ENCODE measurements at places on chromosomes 5 and 9.

DNA sequence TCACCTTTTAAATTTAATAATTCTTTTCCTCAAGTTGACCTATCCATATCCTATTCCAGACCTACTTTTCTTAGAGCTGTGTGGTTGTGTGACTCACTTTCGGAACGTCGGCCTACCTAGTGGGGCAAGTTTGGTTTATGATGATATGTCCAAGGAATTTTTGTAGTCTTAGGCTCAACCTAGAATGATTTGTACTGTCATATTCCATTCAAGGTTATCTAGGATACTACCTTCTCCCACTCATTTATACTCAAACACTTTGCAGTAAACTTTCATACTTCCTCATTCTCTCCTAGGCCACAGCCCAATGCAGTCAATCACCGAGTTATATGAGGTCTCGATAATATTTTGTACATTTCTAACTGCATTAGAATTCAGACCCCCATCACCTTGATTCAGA is 61.9 kb downstream of the PIK3R1 start:
- DNase-seq: no peak

DNA sequence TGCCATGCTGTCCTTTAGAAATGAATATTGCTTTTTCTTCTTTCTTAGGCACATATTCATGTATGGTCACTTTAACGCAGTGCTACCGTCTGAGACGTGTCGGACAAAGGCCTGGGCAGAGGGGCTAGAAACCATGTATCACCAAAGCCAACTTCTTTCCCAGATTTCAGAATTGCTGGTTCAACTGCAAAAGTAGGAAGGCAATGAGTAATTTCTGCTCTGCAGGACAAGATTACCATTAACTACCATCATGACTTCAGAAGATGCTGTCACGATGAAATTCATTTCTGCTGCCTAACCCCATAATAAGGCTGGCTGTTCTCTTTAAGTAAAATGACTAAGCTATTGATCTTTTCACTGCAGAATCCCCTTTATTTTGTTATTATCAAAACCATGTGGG is 306.7 kb downstream of the PDE4D start:
- DNase-seq: no peak

GRCh38 chr5:32182463-32183063 is 8.4 kb upstream of the GOLPH3 start:
- DNase-seq: no peak

DNA sequence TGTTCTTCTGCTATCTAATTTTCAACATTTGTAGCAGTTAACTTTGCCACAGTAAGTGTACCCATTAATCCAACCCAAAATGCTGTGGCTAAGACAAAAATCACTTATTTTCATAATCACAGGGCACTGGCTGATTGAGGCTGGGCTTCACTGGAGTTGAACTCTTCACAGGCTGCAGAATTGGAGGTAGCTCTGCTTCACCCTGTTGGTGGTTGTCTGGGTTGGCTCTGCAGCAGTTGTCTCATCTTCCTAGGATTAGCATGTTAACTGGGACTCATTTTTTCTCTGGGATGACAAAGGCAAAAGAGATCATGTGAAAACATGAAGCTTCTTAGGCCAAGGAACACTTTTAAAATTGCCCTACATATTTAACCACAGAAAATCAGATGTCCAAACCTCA is 518.9 kb downstream of the TLR4 start:
- no peak for DNase-seq

GRCh38 chr9:99025616-99026270 is 79.2 kb upstream of the TGFBR1 start:
- DNase-seq: no peak

DNA sequence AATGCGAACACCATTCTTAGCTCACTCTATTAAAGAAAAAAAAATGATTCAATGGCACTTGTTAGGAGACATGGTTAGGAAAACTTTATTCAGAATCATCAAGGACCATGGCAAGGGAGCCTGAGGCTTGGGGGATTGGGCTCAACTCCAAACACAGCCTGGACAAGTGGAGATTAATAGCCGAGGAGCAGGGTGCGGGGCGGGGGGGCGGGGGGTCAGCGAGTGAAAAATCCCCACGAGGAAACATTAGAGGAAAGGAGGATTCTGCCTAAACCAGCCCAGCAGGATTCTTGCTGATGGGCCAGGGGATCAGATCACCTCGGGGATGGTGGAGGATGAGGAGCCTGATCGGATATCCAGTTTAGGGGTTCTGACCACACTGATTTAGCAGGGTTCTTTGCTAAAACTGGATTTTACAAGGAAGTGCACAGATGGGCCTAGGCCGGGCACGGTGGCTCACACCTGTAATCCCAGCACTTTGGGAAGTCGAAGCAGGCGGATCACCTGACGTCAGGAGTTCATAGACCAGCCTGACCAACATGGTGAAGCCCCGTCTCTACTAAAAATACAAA is 24.4 kb upstream of the FIBCD1 start:
- no peak for DNase-seq

GRCh38 chr9:134130503-134131375 is 5.1 kb upstream of the WDR5 start:
- DNase-seq: no peak

GRCh38 chr5:81751836-81752643 is 1.1 kb upstream of the SSBP2 start:
- no peak for DNase-seq

DNA sequence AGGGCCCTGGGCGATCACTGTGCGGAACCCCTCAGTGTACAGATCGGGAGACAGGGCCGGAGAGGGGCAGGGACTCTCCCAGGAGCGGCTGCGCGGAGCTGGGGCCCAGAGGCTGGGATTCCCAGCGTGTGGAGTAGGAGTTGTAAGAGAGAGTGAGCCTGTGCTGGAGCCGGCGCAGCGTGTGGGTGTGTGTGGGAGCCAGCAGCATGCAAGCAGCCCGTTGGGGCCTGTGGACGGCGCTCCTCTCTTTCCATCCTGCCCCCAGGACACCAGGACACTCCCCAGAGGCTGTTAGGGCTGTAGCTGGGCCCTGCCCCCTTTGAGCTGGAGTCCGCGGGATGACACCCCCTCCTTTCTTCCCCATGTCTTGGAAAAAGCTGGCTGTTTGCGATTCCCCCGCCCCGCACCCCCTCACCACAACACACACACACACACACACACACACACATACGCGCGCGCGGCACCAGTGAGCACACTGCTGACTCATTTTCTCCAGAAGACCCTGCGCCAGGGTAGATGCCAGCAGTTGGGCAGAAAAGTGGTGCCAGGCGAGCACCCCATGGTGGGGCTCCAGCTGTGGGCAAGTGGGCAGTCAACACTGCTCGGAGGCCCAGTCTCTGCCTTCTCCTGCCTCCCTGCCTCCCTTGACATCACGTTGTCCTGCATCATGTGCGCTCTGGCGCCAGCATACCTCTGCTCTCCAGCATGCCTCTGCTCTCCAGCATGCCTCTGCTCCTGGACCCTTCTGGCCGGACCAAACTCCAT is 1.5 kb downstream of the COL27A1 start:
- DNase-seq: peak; percentile 58

DNA sequence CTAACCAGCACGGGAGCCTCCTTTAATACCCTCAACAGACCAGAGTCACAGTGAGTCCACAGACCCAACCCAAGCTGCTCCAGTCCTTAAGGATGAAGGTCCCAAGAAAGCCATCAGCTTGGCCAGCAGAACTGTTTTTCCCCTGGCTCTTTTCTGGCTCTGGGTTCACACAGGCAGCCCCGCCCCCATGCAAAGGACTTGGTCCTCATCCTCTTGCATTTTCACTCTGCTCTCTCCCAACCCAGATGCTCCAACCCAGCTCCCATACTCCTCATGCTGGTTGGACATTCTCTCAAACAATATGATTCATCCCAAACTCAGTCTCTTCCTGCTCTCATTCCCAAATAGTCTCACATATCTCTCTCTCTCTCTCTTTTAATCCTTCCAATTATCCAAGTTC is 74.2 kb upstream of the SPOCK1 start:
- DNase-seq: no peak

- DNase-seq: peak; percentile 65
These were observed 1.5 kb upstream of the GPRIN1 start for GRCh38 chr5:176611435-176611834.

GRCh38 chr9:72623156-72623555 is 101.7 kb downstream of the TMC1 start:
- no peak for DNase-seq

DNA sequence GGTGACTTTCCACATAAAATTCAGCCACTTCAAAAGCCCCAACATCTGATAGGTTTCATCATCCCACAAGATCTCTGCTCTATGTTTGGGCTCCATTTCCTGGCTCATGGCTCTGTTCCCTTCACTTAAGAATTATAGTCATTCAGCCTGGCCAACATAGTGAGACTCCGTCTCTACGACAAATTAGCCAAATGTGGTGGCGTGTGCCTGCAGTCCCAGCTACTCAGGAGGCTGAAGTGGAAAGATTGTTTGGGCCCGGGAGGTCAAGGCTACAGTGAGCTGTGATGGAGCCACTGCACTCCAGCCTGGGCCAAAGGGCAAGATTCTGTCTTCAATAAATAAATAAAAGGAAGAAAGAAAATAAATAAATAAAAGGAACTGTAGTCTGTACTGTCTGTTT is 57.9 kb upstream of the CTSV start:
- DNase-seq: no peak

- DNase-seq: no peak
These were observed 21.8 kb downstream of the CENPH start for GRCh38 chr5:69211200-69211599.

DNA sequence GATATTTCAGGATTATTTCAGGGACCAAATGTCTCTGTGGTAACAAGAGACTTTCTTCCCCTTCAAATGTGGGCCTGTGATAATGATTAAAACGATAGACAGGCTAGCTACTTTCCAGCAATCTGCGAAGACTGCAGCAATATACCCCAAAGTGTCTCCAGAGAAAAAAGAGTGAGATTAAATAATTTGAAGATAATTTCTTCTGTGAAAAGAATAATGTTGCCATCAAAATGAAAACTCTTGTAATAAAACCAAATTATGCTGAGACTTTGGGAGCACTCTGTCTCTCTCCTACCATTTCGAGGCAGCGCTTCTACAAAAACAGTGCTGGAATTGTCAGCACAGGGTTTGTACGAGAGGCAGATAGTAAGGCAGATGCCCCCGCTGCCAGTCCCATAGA is 104.2 kb upstream of the SPOCK1 start:
- DNase-seq: no peak

DNA sequence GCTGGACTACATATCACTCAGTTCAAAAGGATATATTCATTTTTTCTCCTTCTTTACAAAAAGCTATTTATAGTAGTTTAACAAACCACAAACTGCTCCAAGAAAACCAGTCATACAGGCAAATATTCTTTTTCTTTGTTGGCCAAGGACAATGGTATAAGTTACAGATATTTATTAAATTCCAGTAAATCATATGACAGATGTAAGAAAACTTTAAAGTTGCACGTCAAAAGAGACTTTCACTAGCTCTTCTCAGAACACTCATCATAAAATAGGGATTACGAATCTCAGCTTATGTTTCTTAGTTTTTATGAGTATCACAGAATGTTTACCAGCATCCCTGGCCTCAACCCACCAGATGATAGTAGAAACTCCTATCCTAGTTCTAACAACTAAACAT is 67.2 kb downstream of the ANKRD31 start:
- no peak for DNase-seq
